ENCODE measurements at places on chromosomes 12 and 14.

- DNase-seq = no peak
Measured at GRCh38 chr12:116174006-116174405, 103.5 kb downstream of the MED13L start.

DNA sequence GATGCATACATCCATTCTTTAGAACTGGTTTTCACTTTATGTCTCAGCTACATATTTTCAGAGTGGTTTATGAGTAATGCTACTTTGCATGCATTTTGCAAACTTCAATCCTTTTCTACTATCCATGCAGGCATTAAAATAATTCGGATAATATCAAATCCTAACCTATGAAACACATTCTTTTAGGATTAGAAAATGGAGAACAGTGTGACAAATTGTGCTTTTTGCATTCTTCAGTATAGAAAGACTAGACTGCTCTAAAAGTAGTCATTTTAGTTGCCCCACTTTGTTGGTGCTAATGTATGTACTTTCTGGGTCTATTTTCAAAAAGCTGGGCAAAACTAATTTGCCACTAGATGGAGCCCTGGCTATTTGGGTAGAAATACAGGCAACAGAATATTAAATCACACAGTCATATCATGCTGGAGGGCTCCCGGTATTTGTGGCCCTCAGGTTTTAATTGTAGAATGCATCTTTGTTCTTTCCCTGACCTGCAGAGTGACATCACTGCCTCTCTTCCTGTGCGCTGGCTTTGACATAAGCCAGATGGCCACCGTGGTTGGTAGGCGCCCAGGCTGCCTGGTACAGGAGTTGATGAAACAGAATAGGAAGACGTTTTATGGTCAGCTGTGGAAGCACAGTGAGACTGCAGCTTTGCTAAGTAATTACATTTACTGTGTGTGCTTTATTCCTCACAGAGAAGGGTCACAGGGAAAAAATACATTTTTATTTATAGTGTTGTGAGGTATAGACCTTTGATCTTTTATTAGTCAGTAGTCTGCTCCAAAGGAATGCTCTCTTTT, 28.1 kb downstream of the MSRB3 start:
- DNase-seq = peak; percentile 40

- DNase-seq = no peak
Measured at GRCh38 chr12:77122661-77123060, 57.3 kb upstream of the E2F7 start.

- no peak for DNase-seq
Measured at GRCh38 chr14:61643555-61643954, 51.8 kb upstream of the HIF1A start.

DNA sequence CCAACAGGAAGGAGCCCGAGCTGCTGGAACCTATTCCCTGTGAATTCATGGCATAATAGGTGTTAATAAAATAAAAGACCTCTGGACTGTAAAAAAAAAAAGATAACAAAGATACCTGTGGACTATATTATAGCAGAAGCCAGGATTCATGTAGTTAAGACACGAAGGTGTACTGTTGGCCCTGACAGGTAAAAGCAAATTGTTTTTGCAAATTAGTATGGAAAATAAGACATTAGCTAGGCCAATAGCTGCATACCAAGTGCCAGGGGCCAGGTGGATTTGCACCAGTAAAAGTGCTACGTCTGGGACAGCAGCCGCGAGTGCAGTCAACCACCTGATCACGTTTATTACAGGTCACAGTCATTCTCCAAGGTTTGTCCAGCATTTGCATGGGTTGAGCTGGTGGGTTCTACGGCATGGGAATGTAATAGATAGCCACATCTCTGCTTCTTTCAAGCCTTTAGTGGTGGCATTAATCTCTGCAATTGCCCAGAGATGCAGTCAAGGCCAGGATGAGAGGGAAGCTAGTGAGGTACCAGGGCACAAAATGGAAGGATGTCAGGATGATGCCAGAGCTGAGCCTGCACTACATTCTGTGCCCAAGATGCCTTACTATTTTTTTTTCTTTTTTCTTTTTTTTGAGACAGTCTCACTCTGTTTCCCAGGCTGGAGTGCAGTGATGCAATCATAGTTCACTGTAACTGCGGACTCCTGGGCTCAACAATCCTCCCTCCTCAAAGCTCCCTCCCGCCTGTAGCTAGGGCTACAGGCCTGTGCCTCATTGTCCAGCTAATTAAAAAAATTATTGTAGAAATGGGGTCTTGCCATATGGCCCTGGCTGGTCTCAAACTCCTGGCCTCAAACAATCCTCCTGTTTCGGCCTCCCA, 26.3 kb downstream of the TNFAIP2 start:
- DNase-seq = no peak

GRCh38 chr12:10027311-10027710, 3.2 kb upstream of the CLEC9A start:
- peak; percentile 37 for DNase-seq

DNA sequence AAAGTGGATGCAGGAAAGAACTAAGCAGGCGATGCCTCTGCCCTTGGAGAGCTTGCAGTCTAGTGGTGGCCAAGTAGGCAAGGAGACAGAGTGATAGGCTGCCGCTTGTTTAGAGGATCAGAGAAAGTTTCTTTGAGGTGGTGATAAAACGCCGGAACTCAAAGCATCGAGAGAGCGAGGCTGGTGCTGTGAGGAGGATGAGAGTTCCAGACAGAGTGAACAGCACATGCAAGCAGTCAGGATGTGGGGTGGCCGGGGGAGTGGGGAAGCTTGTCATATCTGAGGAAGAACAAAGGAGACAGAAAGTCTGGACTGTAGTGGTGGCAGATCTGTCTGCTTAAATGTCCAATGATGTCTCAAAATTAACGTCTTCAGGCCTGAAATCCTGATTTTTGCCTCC, 319.7 kb downstream of the SNAPC1 start:
- DNase-seq = no peak

DNA sequence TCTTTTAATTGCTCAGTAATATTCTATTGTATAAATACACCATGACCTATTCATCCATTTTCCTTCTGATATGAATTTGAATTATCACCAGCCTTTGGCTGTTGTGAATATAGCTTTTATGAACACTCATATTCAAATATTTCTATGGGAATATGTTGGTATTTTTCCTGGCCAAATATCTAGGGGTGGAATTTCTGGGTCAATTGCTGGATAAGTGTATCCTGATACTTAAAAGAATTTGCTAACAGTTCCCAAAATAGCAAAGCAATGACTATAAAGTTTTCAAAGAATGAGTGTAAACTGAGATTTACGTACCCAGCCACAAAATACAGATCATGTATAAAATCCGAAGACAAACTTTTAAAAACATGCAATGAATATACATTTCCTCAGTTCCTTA, 148.7 kb upstream of the CLEC14A start:
- DNase-seq = no peak

DNA sequence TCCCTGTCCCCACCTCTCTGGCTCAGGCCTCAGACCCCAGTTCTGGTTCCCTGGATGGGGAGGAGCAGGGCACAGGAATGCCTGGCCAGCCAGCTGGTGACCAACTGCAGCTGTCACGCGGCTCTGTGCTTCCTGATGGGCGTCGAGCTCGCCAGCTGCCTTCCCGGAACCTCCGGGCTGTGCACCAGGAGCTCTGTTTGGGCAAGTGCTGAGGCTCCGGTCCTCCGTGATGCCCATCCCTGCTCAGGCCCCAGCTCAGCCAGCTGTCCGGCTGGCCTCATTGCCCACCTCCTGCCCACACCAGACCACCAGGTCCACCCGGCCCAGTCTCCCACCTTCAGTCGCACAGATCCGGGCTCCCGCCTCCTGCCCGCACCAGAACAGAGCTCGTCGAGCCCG, 4.8 kb downstream of the IFFO1 start:
- DNase-seq = no peak

GRCh38 chr12:126219139-126219538, 1153.9 kb downstream of the AACS start:
- DNase-seq = no peak

DNA sequence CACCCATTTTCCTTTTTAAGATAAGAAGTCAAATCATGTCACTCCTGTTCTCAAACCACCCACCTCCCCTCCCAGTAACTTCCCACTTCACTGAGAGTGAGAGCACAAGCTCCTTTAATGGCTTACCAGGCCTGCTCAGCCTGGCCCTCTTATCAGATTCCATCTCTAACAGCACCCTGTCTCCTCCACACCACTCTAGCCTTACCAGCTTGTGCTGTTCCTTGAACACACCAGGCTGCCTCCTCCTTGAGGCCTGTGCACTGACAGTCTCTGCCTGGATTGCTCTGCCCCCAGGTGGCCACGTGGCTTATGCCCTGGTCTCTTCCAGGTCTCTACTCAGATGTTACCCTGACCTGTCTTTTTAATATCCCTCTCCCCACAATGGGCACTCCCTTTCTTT, 40.1 kb upstream of the EVL start:
- DNase-seq = no peak

DNA sequence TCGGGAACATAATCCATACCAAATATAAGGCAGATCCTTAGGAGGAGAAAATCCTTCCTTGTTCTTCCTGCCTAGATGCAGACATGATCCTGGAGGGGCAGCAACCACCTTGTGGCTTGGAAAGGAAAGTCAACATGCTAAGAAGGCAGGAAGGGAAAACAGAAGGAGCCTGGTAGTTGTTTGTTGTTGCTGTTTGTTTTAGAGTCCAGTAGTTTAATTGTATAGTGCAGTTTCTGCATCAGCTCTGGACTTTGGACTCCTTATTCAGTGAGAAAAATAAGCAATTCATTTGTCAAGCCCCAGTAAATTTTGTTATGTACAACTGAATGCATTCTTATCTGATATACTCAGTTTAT, 45.7 kb upstream of the APPL2 start:
- DNase-seq = no peak
